Bronchial epithelial cell (primary cell): ENCODE measurements at places on chromosomes 1 and 21.

DNA sequence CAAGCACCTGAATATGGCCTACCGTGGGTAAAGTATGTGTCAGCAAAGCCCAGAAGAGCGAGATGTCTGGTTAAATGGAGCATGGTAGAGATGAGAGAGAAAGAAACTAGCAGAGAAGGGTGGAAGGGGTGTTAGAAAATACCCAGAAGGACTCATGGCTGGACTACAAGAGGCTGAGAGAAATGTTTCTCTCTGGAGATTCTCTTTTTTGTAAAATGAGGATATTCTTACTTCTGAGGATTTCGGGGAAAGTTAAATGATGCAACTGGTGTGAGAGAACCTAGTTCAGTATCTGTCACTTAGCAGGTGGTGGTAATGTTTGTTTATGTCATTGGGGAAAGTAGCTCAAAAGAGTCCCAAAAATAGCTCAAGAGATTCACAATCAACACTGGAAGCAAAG is 7.2 kb upstream of the EPS15 start:
- no peak for DNase-seq

- no peak for DNase-seq
These were observed 52.7 kb downstream of the SLC9A1 start for GRCh38 chr1:27102134-27102706.

GRCh38 chr1:234719454-234720251 is 109.7 kb upstream of the IRF2BP2 start:
- no peak for DNase-seq

DNA sequence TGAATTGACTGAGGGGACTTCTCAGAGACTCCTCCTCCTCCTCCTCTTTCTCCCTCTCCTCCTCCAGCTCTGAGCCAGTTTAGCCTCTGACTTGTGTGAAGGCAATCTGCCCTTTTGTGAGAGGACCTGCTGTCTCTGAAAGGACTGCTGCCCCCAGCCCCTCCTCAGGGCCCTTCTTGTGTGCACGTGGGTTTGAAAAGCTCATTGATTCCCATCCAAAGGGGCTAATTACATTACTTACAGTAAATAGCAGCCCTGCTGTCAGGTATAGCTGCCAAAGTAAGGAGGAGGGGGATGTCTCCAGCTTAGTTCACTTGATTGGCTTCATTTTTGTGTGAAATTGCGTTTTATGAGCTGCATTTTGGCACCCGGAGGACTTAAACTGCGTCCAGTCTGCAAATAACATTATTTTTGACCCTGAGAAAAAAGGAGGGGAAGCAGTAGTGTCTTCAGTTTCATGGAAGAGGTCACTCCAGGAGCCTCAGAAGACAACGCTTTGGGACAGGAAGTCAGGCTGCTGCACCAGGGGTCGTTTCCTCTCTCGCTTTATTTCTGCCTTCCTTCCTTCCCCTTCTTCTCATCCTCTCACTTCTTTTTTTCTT is 1.8 kb upstream of the LHX9 start:
- DNase-seq: no peak

- no peak for DNase-seq
These were observed 79.3 kb upstream of the RGS2 start for GRCh38 chr1:192729500-192729899.

DNA sequence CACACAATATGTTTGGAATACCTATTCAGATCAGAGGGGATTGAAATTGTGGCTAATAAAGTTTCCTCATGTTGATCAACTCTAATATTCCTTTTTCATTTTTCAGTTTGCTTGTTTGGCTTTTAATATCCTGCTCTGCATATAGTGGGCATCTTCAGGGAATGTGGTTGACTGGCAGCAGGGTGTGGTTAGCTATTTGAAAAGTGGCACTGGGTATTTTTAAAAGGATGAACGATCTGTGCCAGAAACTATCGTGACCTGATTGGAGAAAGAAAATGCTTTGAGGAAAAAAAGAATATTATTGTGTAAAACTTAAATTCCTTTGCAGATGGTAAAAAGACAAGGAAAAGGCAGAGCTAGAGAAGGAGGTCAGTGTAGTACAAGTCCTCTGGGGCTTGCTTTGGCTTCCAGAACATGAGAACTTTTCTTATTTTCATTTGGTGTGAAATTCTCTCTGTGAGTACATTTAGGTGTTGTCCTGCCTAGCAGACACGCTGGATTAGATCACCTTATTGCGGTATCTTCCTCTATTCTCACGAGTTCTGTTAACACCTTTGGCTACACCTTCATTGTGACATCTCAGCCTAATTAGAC is 329.7 kb upstream of the SNX7 start:
- DNase-seq: no peak

GRCh38 chr1:92366040-92366395 is 67.2 kb downstream of the RPAP2 start:
- no peak for DNase-seq

DNA sequence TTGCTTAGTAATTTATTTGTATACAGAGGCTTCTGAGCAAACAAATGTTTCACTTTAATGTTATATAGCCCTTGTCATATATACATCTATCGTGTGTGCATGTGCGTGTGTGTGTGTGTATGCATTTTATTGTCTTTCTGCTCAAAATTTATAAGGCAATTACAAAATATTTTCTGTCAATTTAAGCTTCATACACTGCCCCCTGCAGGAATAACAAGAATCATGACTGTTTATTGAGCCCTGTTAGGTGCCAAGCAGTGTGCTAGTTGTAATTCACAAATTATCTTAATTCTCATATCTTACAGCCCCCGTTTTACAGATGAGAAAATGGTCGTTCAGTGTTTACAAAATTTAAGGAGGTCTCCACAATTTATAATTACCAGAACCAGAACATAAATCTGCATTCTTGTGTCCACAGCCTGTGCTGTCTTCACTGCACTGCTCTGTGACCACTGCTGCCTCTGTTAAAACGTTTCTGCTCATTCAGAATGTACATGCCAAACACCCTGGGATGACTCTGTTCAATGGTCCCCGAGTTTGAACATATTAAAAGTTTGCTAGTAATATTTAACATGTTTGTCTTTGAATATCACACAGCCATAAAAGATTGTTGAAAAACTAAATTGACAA is 181.3 kb downstream of the ATP6V1G3 start:
- peak; percentile 23 for DNase-seq

DNA sequence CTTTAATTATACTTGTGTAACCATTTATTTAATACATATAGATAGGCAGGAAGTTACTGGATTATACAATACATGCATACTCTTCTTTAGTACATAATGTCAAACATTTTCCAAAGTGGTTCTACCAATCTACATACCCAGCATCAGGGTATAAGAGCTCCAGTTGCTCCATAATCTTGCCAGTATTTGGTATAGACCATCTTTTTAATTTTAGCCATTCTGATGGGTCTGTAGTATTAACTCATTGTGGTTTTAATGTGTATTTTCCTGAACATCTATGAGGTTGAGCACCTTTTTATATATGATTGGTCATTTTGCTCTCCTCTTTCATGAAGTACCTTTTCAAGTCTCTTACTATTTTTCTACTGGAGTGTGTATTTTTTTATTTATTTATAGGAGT is 32.1 kb downstream of the EBNA1BP2 start:
- no peak for DNase-seq

DNA sequence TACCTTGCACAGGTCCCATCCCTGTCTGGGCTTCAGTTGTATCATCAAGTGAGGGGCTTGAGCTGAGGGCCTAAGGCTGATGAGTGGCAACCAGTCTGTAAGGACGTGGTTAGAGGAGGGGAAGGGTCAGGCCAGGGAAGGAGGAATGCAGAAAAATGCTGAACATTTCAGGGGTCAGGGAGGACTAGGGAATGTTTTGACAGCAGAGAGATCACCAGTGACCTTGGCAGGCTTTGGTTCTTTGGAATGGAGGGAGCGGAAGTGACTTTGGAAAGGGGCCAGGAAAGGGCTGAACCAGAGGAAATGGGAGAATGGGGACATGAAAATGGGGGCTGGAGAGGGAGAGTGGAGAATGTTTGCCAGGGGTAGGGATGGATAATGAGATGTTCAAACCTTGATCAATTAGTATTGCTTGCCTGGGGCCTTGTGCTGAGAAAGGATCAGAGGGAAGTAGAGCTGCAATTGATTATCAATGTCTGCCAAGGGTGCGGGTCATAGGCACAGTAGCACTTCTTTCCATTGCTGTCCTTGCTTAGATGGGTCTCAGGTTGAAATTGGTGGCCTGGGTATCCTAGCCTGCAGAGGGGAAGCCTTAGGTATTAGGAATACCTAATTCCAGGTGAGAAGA is 7.4 kb downstream of the LDLRAP1 start:
- DNase-seq: no peak

- peak; percentile 99 for DNase-seq
These were observed 71.1 kb upstream of the ERRFI1 start for GRCh38 chr1:8097077-8097799.

DNA sequence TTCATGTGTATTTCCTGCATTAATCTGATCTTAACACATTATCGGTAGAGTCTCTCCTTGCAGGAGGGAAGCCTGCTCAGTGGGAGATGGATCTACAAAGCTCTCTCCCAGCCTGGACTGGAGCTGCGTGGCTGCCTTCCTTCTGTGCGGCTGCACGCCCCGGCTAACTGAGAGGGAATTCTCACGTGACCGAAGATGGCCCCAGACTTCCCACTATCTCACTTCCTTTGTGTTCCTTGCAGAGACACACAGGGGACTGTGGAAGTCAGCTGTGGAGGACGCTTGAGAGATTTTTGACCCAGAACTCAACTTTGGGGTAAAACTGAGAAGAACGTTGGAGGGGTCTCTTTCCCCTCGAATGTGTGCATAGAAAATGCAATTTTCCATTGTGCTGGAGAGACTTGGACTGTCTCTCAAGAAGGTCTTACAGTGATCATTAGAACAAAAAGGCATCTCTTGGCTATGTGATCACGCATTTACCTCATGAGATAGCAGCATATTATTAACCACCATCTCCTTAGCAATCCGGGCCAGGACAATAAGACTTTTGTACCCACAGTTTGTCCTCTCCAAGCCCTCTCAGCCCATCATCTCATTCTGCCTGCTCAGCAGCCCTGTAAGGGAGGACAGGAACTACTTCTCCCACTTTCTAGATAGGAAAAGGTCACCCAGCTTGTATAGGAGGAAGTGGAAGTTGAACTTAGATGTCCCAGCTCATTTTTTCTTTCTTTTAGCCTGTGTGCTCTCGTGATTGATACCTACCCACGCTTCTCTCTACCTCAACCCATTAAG is 49.3 kb upstream of the TARBP1 start:
- no peak for DNase-seq

DNA sequence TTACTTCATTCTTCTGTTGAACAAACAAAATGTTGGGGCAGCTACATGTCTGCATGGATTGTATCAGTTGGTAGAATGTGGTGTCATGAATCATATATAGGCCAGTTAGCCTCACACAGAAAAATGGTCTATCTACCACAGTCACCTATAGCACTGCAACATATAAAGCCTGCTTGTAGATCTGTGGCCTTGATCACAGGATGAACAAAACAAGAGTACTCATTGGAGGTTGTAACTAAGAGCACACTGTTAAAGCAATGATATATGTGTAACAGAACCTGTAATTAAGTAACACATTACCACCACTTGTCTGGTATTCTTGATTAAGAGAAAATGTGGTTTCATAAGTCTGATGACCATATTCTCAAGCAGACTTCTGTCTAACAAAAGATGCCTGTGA is 167.3 kb upstream of the SGIP1 start:
- DNase-seq: no peak

DNA sequence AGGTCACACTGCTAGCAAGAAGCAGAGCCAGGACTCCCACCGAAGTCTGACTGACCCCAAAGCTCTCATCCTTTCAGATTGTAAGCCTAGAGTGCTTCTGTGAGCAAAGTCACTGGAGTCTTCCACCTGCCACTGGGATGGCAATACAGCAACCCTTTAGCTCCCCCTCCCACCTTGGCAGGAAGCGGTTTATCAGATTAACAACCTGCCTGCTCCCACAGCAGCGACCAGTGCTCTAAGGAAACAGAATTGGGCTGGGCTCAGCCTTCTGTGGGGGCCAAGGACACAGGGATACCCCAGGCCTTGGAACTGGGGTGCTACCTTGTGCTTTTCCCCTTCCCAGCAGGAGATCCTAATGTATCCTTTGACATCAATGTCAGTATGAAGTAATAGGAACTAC is 76.0 kb downstream of the GFI1 start:
- DNase-seq: no peak

GRCh38 chr1:234925440-234926263 is 203.0 kb downstream of the TOMM20 start:
- DNase-seq: peak; percentile 99

- DNase-seq: no peak
These were observed 59.7 kb downstream of the TNR start for GRCh38 chr1:175683491-175684298.

- no peak for DNase-seq
These were observed 107.0 kb downstream of the ETS2 start for GRCh38 chr21:38912789-38913119.

DNA sequence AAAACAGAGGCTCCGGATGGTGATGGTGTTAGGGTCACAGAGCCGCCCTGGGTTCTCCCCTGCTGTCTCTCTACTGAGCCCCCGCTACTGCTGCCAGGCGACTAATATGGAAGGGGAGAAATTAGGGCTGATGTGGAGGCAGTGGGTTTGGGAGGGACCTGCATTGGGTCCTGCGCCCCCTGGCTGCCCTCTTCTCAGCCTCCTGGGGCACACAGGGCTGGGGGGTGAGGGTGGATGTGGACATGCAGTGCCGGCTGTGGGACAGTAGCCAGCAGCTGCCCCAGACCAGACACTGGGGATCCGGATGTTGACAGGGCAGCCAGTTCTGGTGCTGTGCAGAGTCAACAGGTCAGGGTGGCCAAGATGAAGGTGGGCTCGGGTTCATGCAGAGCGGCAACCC is 1.5 kb upstream of the CLCNKB start:
- DNase-seq: no peak

- no peak for DNase-seq
These were observed 2.3 kb downstream of the KRTAP10-8 start for GRCh38 chr21:44614161-44614631.

DNA sequence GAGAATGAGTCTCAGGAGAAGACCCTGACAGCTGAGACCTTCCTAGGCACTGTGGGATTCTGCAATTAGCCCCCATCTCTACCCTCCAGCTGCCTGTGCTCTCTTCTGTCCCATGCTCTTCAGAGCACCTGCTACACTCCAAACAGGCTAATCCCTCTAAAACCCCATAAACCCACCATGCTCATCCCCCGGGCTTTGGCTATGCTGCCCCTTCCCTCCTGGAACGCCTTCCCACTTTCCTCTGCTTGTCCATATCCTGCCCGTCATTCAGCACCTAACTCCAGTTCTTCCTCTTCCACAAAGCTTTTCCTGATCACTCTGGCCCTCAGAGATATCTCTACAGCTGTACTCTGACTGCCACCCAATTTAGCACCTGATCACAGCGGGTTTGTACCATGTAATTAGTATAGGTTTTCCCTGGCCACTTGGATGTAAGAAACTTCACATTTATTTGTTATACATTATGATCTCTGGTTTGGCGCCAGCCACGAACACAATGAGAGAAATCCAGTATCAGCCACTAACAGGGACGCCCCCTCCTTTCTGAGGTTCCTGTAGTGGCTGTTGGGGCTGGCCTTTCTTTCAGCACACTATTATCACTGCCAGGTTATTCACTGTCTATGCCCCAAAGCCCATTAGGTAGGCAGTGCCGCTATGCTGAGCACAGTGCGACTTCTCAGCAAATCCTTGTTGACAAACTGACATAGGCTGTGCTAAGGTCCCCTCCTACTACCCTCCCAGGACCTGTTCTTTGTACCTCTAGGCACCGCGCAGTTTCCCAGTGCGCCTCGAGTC is 45.1 kb downstream of the CDC7 start:
- DNase-seq: no peak

- no peak for DNase-seq
These were observed 159.0 kb upstream of the BACE2 start for GRCh38 chr21:41008974-41009373.

GRCh38 chr1:34532113-34532512 is 222.7 kb upstream of the GJB5 start:
- DNase-seq: no peak

GRCh38 chr1:245046315-245046714 is 108.5 kb upstream of the KIF26B start:
- no peak for DNase-seq
